Kidney glomerular epithelial cell (primary cell): ENCODE measurements at places on chromosomes 5 and 9.

- DNase-seq, result no peak
These were observed 163.1 kb upstream of the TLE4 start for GRCh38 chr9:79408617-79409016.

DNA sequence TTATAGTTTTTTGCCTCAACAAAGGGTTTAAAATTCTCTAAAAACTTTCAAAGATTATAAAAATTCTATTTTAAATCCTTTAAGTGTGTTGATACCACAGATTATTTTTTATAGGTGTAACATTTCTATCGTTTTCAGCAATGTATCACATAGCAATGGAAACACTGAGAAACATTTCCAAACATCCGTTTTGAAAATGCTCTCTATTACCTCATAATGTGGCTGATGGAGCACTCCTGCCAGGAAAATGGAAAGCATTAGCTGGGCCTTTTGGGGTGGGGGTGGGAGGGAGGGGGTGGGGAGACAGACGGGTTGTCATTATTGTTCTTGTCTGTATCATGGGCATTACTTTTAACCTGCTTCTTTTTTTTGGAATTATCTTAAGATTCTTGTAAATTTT, 516.5 kb downstream of the ACTL7B start:
- DNase-seq, result no peak

- DNase-seq, result no peak
These were observed 111.1 kb downstream of the WDR70 start for GRCh38 chr5:37490120-37490810.

GRCh38 chr9:75106857-75107256, 18.5 kb downstream of the OSTF1 start:
- DNase-seq, result no peak

DNA sequence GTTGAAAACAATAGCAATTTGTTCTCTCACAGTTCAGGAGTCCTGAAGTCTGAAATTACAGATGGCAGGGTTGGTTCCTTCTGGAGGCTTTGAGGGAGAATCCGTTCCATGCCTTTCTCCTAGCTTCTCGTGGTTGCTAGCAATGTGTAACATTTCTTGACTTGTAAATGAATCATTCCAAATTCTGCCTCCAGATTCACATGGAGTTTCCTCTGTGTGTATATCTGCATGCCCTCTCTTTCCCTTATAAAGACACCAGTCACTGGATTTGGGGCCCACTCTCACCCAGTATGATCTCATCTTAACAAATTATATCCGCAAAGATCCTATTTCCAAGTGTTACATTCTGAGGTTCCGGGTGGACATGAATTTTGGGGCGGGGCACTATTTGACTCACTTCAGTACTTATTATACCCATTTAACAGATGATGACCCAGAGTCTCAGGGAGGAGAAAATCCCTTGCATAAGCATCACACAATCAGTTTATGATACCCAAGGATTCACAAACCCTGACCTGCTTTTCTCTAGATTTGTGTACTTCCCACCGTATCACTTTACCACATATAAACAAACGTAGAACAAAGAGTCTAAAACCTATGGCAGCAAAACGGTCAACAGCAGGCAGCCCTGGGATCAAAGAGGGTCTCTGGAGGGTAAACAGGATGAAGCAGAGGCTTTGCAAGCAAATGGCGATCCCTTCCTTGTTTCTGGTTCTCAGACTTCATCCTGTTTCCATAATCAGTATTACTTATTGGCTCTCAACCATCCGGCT, 93.7 kb downstream of the C9orf152 start:
- no peak for DNase-seq

- DNase-seq, result no peak
These were observed 49.0 kb downstream of the FAM78A start for GRCh38 chr9:131227112-131227958.

DNA sequence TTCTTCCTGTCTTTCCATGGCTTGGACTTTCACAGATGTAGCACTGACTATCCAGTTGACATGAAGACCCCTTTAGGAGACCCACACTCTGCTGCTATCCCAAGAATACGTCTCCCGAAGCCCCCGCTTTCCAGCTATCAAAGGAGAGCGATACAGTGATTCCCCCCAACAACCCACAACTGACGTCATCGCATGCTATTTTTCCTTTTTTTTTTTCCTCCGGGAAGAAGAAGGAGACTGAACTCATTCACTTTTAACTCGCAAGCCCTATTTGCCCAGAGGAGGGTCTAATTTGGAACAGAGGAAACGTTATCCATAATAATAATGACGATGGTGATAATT, 2.1 kb downstream of the PAPPA start:
- DNase-seq, result peak; percentile 62

- no peak for DNase-seq
These were observed at the start of gene TENT4A for GRCh38 chr5:6713274-6714225. Gene TENT4A, plus strand, starts transcription at chr5:6713432. Its CDS starts 552 bp downstream, at chr5:6713984.

- peak; percentile 29 for DNase-seq
These were observed 102.7 kb upstream of the TAF11L2 start for GRCh38 chr5:17395106-17395880.

GRCh38 chr5:54676481-54677340, 159.2 kb downstream of the SNX18 start:
- DNase-seq, result no peak

GRCh38 chr9:70561786-70562395, 147.4 kb upstream of the KLF9 start:
- no peak for DNase-seq

- peak; percentile 98 for DNase-seq
These were observed 53.7 kb downstream of the ZNF462 start for GRCh38 chr9:106916466-106917235.

DNA sequence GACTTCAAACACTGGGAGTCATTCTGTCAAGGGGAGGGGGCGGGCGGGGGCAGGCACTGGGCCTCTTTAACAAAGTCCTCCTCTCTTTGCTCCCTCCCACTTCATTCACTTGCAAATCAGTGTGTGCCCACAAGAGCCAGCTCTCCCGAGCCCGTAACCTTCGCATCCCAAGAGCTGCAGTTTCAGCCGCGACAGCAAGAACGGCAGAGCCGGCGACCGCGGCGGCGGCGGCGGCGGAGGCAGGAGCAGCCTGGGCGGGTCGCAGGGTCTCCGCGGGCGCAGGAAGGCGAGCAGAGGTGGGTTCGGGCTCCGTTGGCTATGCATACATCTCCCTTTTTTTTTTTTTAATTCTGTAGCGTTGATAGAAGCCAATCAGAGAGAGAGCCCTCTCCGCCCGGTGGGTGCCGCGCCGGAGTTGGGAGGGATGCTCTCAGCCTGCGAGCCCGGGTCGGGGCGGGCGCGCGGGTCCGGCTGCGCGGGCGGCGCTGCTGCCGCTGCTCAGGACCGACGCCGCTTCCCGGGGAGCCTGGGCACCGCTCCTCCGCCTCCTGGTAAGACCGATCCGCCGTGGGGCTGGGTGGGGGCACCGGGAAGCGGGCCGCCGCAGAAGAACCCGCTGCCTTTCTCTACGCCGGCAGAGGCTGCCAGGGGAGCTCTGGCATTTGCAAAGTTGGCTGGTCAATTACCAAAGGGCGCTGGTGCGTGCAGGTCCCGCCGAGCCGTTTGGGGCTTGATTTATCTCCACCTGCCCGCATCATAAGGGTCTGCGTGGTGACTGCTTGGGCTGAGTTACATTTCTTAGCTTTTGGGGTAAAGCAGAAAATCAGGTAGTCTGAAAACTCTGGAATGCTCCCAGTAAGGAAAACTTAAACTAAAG, at the start of gene CDH6:
CDH6 (plus strand) TSS at position 96 of the 877 bp plus-strand sequence. CDS start 73,788 bp downstream, outside the sequence.
- DNase-seq, result peak; percentile 89

DNA sequence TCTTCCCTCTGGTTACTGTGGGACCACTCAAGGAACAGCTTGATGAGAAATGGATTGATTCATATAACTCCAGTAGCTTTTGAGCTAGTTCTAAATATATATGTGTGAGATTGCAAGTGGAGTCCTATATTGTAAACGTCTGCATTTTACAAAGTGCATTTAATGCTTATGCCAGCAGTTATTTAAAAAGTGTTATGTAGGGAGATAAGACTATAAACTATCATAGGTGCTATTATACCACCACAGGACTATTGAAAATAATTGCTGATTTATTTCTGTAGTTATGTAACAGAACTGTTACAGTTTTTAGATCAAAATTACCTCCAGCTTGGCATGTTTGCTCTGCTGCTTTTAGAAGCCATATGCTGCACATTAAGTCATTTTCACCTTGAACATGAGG, 36.2 kb downstream of the PTCD2 start:
- DNase-seq, result no peak

DNA sequence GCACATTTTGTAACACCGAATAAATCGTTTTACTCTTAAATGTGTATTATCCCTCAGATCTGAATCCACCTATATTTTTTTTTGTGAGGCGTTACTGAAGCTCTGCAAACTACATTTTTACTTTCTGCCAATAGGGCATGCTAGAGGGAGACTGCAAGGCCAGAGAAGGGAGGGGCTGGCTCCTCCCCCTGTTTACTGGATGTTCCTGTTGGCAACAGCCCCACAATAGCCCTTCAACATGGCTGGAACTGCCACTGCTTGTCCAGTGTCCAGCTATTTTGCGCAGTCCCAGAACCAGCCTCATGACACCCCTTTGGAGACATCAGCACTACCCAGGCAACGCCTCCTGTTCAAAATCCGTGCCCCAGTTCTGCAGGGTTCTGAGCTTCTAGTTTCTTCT, 85.4 kb upstream of the MIER3 start:
- DNase-seq, result no peak

DNA sequence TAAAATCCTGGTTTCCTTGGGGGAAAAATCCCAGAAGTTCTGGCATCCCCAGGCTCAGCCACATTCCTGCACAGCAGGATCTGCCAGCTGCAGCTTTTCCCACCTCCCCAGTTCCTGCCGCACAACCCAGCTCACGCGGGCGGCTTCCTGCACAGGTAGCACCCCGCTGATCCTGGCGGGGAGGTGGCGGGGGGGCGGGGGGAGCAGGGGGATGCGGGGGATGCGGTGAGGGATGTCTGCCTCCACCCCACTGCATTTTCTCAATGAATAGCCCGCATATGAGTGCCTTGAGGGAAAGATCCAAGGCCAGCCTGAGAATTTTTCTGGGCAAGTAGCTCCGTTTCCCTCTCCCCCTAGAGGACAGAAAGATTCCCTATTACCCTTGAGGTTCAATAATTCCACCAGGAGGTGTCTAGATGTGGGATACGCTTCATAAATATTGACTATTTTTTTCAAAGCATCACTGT, 21.1 kb downstream of the GFPT2 start:
- no peak for DNase-seq

- DNase-seq, result no peak
These were observed 481.4 kb upstream of the CDH18 start for GRCh38 chr5:20469390-20469789.

DNA sequence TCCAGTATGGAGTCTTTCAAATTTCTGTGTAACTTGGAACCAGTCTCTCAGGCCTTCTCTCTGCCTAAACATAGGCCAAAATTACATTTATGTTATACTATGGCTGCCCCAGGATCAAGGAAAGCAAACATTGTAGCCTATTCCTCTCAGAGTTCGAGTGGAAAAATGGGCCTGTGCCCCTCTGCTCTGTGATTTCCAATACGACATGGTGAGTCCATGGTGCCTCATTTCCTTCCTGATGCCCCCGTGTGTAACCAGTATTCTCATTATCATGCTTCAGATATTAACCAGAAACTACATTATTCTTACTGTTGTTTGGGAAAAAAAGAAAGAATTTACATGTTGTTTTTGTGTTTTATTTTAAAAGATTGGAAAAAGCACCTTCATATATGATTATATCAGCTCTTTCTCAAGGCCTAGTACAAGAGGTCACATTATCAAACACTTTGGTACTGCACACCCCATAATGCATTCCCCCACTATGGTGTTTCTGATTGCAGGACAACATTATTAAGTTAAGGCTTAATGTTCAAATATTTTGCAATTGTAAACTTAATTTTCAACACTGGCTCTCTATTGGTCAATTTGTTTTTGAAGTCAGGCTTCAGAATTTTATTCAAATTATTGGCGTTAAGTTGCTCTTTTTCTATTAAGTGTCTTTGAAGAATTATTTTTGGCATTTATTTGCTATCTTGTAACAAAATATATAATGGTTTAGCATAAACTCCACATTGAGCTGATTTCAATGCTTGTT, 151.8 kb upstream of the SLC27A6 start:
- no peak for DNase-seq

DNA sequence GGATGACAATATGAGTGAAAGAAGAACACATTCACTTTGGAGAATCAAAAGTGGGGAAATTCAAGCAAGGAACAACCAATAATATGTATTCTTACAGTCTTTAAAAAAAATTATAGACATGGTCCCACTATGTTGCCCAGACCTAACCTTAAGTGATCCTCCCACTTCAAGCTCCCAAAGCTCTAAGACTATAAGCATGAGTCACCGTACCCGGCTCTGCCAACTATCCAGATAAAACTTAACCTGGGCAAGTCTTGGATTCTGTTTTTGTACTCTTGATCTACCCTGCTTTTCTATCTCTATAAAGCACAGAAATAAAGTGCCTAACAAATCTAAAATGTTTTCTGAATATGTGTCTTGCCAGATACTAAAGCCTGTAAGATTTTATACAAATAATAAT, 30.9 kb downstream of the CEMIP2 start:
- DNase-seq, result peak; percentile 14

- DNase-seq, result no peak
These were observed 42.3 kb downstream of the ROR2 start for GRCh38 chr9:91907484-91908292.

GRCh38 chr5:113302120-113302519, 132.7 kb downstream of the TSSK1B start:
- DNase-seq, result no peak

DNA sequence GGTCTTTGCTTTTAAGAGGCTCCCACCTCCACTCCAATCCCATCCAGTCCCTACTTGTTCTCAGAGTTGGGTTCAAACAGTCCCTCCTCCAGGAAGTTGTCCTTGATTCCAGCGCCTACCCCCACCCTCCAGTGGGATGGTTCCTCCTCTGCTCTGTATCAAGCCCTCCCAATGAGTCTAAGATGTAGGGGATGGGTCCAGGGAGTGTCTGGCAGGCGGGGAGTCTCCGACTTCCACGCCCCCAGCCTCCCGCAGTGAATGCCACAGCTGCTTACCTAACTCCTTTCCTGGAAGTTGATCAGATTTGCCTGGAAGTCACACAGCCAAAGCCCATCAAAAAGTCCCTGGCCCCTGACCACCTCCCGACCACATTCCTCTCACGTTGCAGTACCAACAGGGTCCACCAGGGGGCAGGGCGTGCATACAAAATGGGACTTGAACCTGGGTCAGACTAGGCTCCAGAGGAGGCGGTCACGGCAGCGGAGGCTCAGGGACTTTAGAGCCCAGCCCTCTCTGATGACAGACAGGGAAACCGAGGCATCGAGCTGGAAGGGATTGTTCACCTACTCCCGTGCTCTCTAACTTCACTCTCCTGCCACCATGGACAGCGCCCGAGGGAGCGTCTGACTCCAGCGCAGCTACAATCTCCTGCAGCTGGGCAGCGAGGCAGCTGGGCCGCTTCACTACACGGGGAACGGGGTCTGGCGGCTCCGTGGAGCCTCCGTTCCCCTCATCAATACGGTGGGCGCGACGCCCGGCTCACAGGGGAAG, 25.0 kb upstream of the TDRD7 start:
- peak; percentile 43 for DNase-seq

GRCh38 chr5:141882594-141883183, 4.5 kb upstream of the PCDH1 start:
- DNase-seq, result no peak

- no peak for DNase-seq
These were observed 3.0 kb upstream of the AGPAT2 start for GRCh38 chr9:136690104-136690805.
